ENCODE measurements at places on chromosomes 13 and 19. TPM values are rescaled to one million over a fixed set of nuclear protein-coding genes. Genes with fewer than 3 reads are reported as not detected.

DNA sequence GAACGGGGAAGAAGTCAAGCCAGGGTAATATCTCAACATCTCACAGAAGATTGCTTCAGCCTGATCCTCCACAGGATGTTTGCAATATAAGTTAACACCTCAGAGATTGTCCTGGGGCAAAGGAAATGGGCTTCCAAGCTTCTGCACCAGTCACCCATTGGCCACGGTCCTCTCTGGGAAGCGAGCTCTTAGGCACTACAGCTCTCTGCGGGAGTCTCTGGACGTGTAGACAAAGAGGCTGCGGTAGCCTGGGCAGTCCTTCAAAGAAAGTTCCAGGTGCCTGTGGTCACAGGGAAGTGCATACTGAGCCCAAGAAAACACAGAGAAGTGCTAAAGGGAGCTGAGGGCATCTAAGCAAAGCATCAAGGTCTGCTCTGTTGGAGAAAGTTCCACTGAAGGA lies 805.7 kb downstream of the DIAPH3 start:
- no peaks in the 10 kb centered on the region for H3K36me3 ChIP-seq
- DNase-seq, result no peak
- H3K27me3 ChIP-seq, result no peaks in the 10 kb centered on the region
- H3K27ac ChIP-seq, result no peak overlapping the region
- H3K4me3 ChIP-seq, result no peak overlapping the region

OR7A5 gene
- total RNA-seq, result not detected

CPB2 gene
- total RNA-seq, result 0.15 TPM

- H3K27me3 ChIP-seq, result no peaks in the 10 kb centered on the region
- H3K27ac ChIP-seq, result no peak overlapping the region
- H3K4me1 ChIP-seq, result no peaks in the 10 kb centered on the region
- no peak overlapping the region for H3K4me3 ChIP-seq
- no peak for DNase-seq
These were observed 6.0 kb upstream of the RNF6 start for GRCh38 chr13:26228096-26228495.

DNA sequence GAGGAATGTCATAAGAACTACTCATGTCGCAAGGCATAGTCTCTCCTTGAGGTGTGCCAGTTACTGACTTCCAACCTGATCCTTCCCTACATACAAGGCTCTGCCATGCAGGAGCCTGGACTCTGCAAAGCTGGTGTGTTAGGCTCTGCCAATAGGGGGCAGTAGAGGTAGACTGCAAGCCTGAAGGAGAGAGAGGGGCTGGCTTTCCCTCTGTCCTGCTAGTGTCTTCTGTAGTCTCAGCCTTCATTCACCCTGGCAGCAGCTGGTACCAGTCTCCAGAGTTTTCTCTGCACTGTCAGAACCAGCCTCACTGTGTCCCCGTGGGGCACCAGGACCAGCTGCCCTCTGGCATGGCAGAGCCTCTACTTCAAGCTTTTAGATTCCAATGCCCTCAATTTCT lies 14.5 kb downstream of the SHISA2 start:
- H3K27me3 ChIP-seq, result peaks cover 42% of the 10 kb centered on the region
- H3K36me3 ChIP-seq, result no peaks in the 10 kb centered on the region
- no peak overlapping the region for H3K4me3 ChIP-seq
- peak; percentile 23 for DNase-seq
- H3K27ac ChIP-seq, result no peak overlapping the region
- no peaks in the 10 kb centered on the region for H3K4me1 ChIP-seq

DNA sequence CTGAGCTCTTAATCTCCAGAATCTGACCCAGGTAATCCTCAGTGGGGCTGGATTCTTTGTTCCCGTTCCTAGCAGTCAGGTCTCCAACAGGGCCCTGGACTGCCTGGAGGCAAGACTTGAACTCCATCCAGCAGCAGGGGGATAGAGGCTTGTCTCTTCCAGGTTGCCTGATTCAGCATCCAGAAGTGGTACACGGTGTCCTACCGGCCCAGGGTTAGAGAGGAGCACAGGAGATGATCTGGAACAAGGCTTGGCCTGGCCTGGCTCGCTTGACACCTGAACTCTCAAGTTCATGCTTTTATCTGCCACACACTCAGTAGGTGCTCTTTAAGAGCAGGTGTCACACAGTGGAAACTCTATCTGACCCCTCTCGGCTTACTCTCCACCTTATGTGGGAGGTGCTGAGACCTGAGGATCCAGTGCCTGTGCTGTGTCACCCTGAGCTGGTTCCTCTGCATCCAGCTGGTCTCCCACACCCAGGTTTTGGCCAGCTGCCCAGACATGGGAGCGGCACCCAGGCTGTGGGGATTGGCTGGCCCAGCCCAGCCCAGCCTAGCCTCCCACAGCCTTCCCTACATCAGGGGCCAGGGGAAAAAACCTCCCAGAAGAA lies at the start of gene CYP4F3:
TSS of gene CYP4F3 (plus strand) at position 604 of the 610 bp plus-strand sequence. CDS start 519 bp downstream, outside the sequence.
- no peaks in the 10 kb centered on the region for H3K36me3 ChIP-seq
- peak within 1 kb of the TSS; percentile 53 for H3K27ac ChIP-seq
- peak; percentile 80 for DNase-seq
- H3K27me3 ChIP-seq, result no peaks in the 10 kb centered on the region
- H3K4me3 ChIP-seq, result no peak within 1 kb of the TSS
- H3K4me1 ChIP-seq, result peaks cover 16% of the 10 kb centered on the region

GGN gene
- total RNA-seq, result 0.47 TPM

GRCh38 chr19:6225232-6225865 lies 54.4 kb downstream of the MLLT1 start:
- H3K4me3 ChIP-seq, result no peak overlapping the region
- no peaks in the 10 kb centered on the region for H3K4me1 ChIP-seq
- H3K36me3 ChIP-seq, result no peaks in the 10 kb centered on the region

- H3K36me3 ChIP-seq, result peaks cover 11% of the 10 kb centered on the region
- DNase-seq, result no peak
- H3K27me3 ChIP-seq, result no peaks in the 10 kb centered on the region
- no peak overlapping the region for H3K27ac ChIP-seq
These were observed 4.6 kb downstream of the WDR62 start for GRCh38 chr19:36059180-36059910.

F2RL3 gene
- total RNA-seq, result 0.10 TPM

DNA sequence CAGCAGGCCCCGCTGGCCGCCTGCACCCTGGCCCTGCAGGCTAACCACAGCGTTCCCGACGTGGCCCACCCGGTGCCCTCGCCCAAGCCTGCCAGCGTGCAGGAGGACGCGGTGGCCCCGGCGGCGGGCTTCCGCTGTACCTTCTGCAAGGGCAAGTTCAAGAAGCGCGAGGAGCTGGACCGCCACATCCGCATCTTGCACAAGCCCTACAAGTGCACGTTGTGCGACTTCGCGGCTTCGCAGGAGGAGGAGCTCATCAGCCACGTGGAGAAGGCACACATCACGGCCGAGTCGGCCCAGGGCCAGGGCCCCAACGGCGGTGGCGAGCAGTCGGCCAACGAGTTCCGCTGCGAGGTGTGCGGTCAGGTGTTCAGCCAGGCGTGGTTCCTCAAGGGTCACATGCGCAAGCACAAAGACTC lies 72.1 kb downstream of the ZNF536 start:
- DNase-seq, result no peak
- H3K27me3 ChIP-seq, result peaks cover 22% of the 10 kb centered on the region
- no peak overlapping the region for H3K27ac ChIP-seq

Data from HCT116 (cell line).